Smooth muscle cell of bladder (primary cell): ENCODE measurements at places on chromosomes 16 and 17. TPM values are rescaled to one million over a fixed set of nuclear protein-coding genes. Genes with fewer than 3 reads are reported as not detected.

HBQ1 gene
- total RNA-seq: not detected in 2 replicates

HGS gene
- 54.6 and 69.7 TPM in 2 replicates for total RNA-seq

NPIPB2 gene
- 4.3 and 5.7 TPM in 2 replicates for total RNA-seq

CX3CL1 gene
- 0.09 TPM in 1 of 2 replicates, not detected in the other for total RNA-seq

PPP1R27 gene
- not detected in 2 replicates for total RNA-seq

KIF19 gene
- under 0.01 and 0.09 TPM in 2 replicates for total RNA-seq

KRTAP3-2 gene
- not detected in 2 replicates for total RNA-seq

FSCN2 gene
- 0.71 and 1.9 TPM in 2 replicates for total RNA-seq

ADAMTS18 gene
- total RNA-seq: under 0.01 and 0.18 TPM in 2 replicates

ACE gene
- total RNA-seq: 3.6 and 7.6 TPM in 2 replicates

HSD17B2 gene
- 4.4 and 132 TPM in 2 replicates for total RNA-seq

RPA1 gene
- 15.2 and 32.9 TPM in 2 replicates for total RNA-seq

NUP88 gene
- total RNA-seq: 57.8 and 75.1 TPM in 2 replicates

HOXB3 gene
- total RNA-seq: under 0.01 and 0.28 TPM in 2 replicates

FOXK2 gene
- total RNA-seq: 19.9 and 26.0 TPM in 2 replicates

ENPP7 gene
- not detected in 2 replicates for total RNA-seq

CES3 gene
- 0.14 and 0.28 TPM in 2 replicates for total RNA-seq

EME1 gene
- 1.3 TPM in 2 replicates for total RNA-seq
